ENCODE measurements at places on chromosomes 2 and 18. TPM values are rescaled to one million over a fixed set of nuclear protein-coding genes. Genes with fewer than 3 reads are reported as not detected.

- no peak for DNase-seq
These were observed 98.1 kb downstream of the MMADHC start for GRCh38 chr2:149489452-149489851.

GRCh38 chr2:16210841-16211240, 270.5 kb downstream of the MYCN start:
- DNase-seq: no peak

DNA sequence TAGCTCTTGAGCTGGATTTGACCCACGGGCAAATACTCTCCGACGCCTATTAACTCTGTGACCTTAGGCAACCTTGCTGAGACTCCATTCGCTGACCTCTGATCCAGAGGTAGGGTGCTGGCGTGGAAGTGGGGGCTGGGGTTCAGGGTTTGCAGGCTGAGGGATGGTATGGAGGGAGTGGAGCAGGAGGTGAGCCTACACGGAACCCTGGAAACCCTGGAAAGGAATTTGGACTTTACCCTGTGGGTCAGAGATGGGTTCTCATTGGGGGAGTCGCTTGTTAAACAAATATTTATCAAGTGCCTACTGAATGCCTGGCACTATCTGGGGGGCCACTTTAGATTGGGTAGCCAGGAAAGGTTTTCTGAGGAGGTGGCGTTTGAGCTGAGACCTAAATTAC, 58.2 kb upstream of the FZD7 start:
- DNase-seq: no peak

DNA sequence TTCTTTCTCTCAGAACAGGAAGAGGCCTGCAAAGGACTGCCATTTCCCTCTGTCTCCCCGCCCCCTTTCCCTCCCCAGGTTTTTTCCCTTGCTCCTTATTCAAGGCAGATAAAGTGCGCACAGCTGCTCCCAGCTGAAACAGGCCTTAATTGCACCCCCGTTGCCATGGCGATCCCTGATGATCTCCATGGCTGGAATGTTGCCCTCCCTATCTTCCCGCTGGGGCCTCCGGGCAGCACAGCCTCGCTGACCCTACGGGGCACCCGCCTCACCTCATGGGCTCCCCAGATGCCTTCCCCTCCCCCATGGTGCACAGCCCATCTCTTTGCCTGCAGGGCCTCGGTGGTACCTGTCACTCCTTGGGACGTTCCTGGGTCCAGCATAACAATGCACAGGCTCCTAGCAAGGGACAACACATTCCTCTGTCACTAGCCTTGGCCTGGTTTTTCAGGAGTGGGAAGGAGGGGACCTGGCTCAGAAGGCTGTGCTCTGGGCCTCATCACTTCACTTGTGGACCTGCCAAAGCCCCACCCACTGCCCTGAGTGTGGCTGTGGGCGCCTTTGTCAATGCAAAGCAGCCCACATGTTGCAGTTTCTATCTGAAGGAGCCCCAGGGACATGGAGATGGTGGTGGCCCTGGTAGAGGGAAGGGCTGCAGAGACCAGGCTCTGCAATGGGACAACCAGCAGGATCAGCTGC, 115.0 kb downstream of the CELF4 start:
- DNase-seq: peak; percentile 53

- no peak for DNase-seq
These were observed 41.4 kb downstream of the PDK1 start for GRCh38 chr2:172597176-172597842.

GRCh38 chr2:149100739-149101699, 62.5 kb downstream of the LYPD6B start:
- DNase-seq: no peak

GRCh38 chr2:230244211-230244610, 18.7 kb downstream of the SP140 start:
- no peak for DNase-seq

- DNase-seq: no peak
These were observed 26.2 kb downstream of the FZD5 start for GRCh38 chr2:207743514-207743913.

- no peak for DNase-seq
These were observed 182.7 kb downstream of the ANAPC1 start for GRCh38 chr2:111701266-111701665.

GRCh38 chr2:187614756-187615155, 60.5 kb upstream of the TFPI start:
- DNase-seq: no peak

- DNase-seq: no peak
These were observed 7.5 kb upstream of the KLHL30 start for GRCh38 chr2:238130696-238131628.

DNA sequence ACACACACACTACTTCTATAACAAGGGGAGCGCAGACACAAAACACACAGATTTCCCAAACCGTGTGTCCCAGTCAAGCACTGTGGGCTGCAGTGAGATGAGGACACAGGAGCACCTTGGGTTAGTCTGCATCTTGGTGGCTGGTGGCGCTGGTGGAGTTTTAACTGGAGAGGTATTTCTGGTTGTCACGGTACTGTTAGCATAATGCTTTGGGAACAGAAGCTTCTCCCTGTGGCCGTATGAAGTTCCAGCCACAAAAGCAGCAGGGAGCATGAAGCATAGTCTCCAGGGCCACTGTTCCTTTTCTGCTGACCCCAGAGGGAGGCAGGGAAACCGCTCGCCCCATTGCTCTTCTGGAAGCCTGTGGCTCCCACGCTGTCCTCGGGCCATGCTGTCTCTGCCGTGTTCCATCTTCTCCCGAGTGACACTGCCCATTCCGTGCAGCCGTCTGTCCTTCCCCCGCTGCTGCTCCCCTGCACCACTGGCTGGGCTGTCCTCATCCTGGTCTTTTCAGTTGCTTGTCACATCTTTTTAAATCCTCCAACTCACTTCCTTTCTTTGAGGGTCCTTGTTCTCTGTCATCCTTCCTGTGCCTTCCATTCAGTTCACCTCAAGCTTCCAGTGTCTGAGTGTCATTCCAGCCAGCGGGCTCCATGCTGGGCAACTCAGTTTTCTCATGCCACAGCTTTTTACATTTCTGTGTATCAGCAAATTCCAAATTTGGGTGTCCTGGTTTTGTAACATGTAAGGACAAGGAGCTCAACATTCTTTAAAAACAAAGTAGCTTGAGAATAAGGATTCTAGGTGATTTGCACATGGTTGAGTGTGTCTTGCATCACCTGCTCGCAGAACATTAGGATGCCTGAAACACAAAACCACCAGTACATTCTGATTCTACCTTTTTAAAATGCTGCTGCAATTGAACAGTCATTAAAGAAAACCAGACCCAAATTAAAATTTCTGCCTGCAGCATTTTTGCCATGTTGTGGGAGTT, 125.0 kb downstream of the MTCL1 start:
- DNase-seq: no peak

DNA sequence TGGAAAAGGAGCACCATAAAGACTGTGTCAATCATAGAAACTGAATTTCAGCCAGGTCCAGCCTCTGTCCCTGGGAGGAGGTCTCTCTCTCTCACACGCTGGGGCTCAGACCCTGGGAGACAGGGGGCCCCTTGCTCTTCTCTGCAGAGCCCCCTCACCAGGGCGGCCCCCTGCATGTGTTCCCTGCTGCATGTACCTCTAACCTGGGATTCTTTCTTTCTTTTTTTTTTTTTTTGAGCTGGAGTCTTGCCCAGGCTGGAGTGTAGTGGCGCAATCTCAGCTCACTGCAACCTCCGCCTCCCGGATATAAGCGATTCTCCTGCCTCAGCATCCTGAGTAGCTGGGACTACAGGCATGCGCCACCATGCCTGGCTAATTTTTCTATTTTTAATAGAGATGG, 46.5 kb downstream of the TPO start:
- DNase-seq: no peak

GRCh38 chr2:228777855-228778355, 493.2 kb downstream of the PID1 start:
- DNase-seq: no peak

DNA sequence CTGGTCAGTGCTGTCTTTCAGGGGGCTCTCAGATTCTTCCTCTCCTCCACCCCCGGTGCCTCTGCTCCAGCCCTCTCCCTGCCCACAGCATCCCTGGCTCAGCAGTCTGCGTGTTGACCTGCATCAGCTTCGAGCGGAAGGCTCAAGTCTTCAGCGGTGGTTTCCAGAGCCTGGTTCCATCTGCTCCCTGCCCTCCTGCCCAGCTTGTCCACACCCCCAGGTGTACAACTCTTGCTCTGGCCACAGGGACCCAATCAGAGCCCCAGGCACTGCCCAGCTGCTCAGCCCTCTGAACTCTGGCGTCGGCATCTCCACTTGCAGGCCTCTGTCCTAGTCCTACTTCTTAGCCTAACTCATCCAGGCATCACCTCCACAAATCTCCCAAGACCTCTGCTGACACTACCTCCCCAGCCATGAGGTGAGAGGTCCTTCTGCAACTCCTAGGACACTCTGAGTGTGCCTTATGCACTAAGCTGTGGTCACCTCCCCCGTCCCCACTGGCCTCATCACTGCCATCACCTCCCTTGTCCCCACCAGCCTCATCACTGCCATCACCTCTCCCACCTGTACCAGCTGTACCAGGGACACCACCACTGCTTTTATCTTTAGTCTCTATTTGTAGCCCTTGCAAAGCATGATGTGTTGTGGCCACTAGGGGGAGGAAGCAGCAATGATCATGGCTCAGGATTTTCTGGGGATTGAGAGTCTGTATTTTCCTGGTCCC, 60.9 kb downstream of the EDAR start:
- no peak for DNase-seq

- no peak for DNase-seq
These were observed 1978.3 kb upstream of the PIK3C3 start for GRCh38 chr18:39976771-39977170.

DNA sequence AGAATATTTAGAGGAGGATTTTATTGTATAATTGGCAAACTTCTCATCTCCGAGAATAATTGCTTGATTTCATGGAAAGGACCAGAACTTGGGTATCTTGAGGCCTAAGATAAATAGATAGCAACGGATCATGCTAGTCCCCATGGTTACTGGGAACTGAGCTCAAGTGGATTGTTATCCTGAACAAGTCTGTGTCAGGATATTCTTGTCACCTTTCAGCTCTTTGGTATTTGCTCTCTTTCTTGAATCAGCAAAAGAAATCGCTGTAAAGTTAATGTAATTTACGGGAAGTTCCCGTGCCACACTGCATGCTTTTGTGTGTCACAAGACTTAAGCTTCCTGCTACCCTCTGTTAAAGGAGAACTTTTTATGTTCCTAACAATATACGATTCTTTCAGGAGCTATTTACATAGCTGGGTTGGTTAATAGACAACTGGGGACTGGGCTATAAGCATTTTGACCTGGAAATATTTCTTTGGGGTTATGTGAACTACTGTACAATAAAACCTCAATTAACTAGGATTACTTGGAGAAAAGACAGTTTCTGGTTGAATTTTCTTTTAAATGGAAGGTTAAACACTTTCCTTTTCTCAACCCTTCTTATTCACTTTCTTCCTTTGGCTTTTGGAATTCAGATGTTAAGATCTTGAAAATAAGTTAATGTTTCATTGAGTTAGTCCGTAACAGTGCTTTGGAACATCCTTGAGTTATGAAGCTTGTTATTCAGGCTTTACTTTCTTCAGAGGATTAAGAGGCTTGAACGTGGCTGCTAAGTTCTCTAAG, 151.2 kb downstream of the FMNL2 start:
- no peak for DNase-seq

DNA sequence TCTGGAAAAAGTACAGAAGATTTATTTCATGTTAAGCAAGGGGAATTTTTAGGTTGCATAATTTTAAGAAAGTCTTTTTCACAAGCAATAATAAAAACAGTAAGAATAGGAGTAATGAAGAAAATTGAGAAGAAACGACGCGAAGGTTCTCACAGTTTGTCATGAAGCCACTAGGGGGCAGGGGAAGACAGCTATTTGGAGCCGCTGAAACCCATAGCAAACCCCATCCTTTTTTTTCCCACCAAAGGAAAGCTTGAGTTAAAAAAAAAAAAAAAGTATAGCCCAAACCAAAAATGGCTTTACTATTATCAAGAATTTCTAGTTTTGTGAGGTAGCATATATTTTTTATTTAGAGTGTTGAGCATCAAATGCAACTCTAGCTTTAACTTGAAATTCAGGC, 300.9 kb downstream of the PHLPP1 start:
- peak; percentile 39 for DNase-seq

DNA sequence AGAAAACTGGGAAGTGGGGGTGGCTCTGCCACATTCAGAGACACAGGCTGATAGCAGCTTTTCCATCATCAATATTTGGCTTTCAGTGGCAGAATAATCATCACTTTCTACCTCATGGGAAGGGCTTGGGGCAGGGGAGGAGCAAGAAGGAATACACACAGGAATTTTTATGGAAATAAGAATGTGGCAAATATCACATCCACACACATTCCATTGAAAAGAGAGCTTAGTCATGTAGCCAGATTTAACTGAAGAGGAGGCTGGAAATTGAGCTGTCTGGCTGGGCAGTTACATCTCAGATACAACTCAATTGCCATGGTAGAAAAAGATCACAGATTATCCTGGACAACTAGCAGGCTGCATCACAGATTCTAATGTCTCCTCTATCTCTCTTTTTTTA, 1474.0 kb upstream of the ACVR2A start:
- DNase-seq: no peak

DNA sequence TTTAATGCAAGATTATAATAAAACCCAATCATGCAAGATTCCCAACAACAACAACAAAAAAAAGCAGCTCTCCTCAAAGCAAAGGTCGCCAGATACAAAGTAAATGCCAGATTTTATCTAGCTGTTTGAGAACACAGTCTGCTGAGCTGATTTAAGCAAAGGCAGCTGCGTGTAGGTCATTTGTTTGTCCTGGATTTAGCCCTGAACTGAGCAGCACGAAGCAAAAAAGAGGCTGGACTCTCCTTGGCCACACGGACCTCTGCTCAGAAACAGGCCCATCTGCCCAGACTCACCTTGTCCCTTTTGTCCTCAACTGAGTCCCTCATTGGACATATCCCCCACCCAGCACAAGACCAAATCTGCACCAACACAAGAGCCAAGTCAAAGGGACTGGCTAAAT, 91.5 kb downstream of the PID1 start:
- no peak for DNase-seq

GRCh38 chr2:25664183-25664964, 9.0 kb downstream of the DTNB start:
- no peak for DNase-seq

GRCh38 chr2:71706836-71707235, 253.5 kb downstream of the DYSF start:
- no peak for DNase-seq

DNA sequence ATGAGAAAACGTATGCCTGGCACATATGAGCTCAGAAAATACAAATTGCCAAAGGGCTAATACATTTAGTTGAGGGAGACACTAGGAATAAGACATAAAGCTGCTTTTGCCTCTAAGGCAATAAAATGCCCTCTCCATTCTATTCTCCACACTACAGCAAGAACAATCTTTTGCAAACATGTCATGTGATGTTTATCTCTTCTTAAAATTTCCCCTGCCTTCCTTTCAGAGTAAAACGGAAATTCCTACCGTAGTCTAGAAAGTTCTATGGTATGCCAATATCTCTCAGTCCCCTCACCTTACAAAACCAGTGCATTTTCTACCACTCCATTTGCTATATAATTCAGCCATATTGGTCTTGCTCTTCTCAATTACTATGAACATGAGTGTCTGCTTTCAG, 33.1 kb downstream of the C18orf54 start:
- DNase-seq: no peak

Gene ZNF385B
- total RNA-seq: 2.5 TPM

Gene MERTK
- 17.6 TPM for total RNA-seq

Gene SERPINB7
- not detected for total RNA-seq

Gene CAPG
- total RNA-seq: 89.3 TPM

Gene CDKL4
- 7.5 TPM for total RNA-seq

Gene CLK1
- total RNA-seq: 251 TPM

Gene ALPI
- not detected for total RNA-seq

Gene CCDC148
- 5.3 TPM for total RNA-seq

Gene DSC3
- 9.4 TPM for total RNA-seq

Gene HOXD8
- total RNA-seq: 12.3 TPM

Gene COL3A1
- total RNA-seq: 20,765 TPM

Gene MEMO1
- total RNA-seq: 56.0 TPM

Gene APLF
- total RNA-seq: 15.9 TPM

Gene MYCN
- 3.3 TPM for total RNA-seq

Gene PTPN18
- 28.6 TPM for total RNA-seq

Measured in urinary bladder (tissue), 4 donors.